ENCODE measurements at places on chromosomes 11 and 22.

DNA sequence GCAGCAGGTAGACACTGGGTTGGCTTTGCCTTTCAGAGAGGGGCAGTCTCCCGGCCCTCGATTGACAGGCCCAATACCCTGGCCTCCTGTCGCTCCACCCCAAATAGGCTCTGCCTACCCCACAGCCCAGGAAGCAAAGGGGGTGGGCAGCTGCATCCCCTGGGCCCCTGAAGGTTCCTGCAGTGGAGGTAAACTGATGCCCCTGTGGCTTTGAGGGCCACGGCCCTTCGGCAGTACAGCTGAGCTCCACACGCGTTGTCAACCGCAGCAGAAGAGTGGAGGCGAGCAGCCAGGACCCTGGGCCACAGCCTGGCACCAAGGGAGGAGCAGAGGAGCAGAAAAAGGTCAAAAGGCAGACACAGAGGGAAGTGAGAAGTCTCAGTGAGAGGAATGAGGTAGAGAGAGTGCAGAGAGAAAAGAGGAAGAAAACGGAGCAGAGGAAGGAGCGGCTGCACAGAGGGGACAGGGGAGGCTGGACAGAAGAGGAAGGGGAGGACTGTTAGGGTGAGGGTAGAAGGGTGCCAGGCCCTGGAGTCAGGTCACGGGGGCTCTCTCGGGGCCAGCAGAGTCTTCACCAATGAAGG, 64.0 kb downstream of the SLC22A12 start:
- DNase-seq, result no peak

DNA sequence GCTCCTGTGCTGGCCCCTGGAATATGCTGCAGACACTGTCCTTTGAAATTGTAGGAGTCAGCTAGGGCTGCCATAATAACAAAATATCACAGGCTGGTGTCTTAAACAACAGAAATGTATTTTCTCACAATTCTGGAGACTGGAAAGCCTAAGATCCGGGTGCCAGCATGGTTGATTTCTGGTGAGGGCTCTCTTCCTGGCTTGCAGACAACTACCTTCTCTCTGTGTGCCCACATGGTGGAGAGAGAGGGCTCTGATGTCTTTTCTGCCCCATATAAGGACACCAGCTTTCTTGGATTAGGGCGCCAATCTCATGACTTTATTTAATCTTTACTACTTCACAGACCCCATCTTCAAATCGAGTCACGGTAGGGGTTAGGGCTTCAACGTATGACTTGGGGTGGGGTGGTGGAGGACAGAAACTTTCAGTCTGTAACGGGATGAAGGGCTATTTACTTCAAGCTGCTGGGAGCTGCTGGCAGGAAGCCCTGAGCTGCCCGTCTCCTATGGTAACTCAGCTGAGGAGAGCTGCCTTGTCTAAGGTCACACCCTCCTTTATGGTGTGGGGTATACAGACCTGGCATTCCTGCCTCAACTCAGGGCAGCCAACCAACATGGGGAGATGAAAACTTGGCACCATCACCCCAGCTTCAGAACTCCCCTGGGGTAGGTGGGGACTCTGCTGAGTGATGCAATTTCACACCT, 142.9 kb upstream of the ZBED5 start:
- no peak for DNase-seq

- DNase-seq, result no peak
These were observed 380.0 kb downstream of the INSC start for GRCh38 chr11:15494740-15495139.

DNA sequence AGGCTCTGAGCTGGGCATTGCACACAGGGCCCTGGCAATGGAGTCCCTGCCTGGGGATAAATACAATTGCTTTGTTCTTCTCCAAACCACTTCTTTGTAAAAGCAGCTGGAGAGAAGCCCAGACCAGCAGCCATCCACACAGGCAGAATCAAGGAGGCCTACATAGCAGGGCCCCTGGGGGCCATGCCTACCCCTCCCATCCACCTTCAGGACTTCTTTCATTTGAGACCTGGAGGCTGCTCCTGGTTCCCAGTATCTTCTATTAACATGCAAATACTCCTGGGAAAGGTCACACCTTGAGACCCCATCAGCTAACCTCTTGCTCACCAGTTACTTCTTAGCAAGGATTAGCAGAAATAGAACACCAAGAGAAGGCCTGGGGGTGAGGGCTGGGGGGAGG, 511.1 kb downstream of the SOX6 start:
- DNase-seq, result no peak

GRCh38 chr11:46801694-46802470, 44.2 kb downstream of the CKAP5 start:
- DNase-seq, result no peak

All from sciatic nerve (tissue), 2 donors.